ENCODE measurements at places on chromosomes 3 and 15.
A peak's percentile ranks its signal among the peaks of the same experiment; 100 is the strongest.

- no peak for DNase-seq
Observed at GRCh38 chr3:10628891-10629670, 123.7 kb upstream of the ATP2B2 start.

GRCh38 chr3:187340578-187340977 is 27.6 kb upstream of the RTP4 start:
- no peak for DNase-seq

GRCh38 chr3:111577798-111578685 is 17.1 kb downstream of the ZBED2 start:
- DNase-seq, result no peak

GRCh38 chr3:82287562-82287961 is 526.1 kb upstream of the GBE1 start:
- no peak for DNase-seq

DNA sequence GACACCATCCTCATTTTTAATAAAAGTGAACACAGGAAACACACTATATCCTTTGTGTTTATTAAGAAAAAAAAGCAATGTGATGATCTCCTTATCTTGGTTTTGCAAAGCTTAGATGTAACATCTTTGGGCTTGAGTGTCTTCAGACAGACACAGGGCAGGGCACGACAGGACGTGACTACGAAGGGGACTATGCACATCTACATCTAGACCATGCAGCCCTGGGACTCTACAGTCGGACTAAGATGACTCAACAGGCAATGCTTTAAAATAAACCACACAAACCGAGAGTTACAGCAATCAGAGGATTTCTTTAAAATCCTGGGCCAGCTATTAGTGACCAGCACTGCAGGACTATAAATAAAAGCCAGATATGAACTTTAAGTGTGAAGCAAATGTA is 22.8 kb upstream of the TM2D3 start:
- DNase-seq, result no peak

DNA sequence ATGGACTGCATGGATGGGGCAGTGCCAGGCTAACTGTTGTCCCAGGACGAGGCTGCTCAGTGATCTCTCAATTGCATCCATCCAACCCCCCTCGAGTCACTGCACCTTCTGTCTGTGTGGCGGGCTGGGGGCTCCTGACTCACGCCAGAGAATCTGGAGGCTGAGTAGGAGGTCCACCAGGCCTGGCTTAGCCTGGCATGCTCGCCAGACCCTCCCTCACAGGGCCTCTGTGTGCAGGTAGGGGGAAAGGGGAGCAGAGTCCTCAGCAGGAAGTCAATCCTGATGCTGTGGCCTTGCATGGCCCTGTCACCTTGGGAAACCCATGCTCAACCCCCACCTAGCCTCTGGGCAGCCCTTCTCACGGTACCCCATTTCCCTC is 140.6 kb downstream of the NUP210 start:
- no peak for DNase-seq

DNA sequence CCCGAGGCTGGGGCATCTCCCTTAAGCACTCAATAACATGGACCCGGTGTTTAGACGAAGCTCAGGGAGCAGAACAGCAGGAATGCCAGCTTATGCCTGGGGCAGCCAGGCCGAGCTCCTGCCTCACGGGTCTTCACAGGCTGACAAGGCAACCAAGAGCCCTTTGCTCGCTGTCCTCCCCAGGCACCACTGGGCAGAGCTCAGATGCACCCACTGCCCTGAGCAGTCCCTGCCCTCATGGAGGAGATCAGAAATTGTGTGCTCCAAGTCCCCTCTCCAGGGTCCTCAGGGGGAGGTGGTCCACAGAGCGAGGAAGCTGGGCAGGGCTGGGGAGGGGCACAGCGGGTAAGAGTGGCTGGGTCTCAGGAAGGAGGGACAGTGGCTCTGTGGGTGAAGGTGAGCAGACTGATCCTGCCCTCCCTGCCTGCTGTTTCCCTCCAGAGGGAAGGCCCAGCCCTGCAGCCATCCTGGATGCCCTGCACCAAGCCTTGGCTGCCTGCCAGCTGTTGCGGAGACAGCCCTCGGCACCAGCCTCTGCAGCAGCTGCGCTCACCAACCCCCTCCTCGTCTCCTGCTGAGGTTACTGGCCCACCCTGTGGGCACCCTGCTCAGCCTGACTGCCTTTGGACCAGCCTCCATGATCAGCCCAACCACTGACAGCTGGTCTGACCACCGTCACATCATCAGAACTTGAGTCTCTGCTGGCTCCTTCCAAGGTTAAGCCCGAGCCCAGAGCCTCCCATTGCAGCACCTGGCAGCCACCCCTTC is 21.1 kb upstream of the GP9 start:
- peak; percentile 16 for DNase-seq

DNA sequence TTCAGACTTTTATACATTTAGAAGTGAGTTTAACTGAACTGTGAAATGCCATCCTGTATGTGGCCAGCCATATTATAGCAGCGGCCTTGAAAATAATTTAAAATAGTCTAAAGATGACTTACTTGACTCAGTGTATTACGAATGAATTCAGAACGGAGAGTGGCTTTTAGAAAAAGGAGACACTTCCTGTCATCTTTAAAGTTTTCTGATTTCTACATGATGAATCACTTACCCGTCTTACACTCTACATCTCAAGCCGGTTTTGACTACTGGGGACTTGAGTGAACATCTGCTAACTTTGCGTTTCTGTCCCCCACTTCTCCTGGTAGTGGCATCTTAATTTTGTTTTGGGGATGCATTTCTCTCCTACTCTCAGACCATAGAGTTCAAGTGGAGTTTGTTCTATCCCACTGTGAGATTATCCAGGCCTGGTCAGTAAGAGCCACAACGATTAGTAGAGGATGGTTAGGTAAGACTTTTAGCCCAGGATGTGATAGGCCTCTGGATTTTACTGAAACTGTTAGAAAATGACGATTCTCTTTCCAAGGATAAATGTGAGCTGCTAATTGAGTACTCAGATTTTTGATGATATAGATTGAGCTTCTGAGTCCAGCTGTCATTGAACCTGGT is 175.4 kb upstream of the CADPS start:
- no peak for DNase-seq

- no peak for DNase-seq
Observed at GRCh38 chr15:88617031-88617722, 4.0 kb upstream of the AEN start.

GRCh38 chr3:156449710-156450574 is 105.0 kb downstream of the SSR3 start:
- DNase-seq, result peak; percentile 17

DNA sequence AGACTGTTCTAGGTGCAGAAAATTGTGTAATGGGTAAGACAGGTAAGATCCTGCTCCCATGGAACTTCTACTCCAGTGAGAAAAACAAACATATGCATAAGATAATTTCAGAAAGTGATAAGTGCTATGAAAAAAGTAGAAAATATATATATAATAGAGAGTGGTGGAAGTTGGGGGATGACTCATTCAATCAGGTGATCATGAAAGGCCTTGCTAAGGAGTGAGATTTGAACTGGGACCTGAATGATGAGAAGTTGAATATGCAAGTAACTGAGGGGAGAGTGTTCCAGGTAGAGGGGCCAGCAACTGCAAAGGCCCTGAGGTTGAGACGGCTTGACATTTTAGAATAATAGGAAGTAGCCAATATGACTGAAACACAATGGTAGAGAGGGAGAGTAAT is 92.3 kb upstream of the TNIK start:
- no peak for DNase-seq

GRCh38 chr3:197256104-197256503 is 42.3 kb downstream of the DLG1 start:
- no peak for DNase-seq

- DNase-seq, result no peak
Observed at GRCh38 chr3:12943124-12944021, 102.0 kb upstream of the RPL32 start.

DNA sequence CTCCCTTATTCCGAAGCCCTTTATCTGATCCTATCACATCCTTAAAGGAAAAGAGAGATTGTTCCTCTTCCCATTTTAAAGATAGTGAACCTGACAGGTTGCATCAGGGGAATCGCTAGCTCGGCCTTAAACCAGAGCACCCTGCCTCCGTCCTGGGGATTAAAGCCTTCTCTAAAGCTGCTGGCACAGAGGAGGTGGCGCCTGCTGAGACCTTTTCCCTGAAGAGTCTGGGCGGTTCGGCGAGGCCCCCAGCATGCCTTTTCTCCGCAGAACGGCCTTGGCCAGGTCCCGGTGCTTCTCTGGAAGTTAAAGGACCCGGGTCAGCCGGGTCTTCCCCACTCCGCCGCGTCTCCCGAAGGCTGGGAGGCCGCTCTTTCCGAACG is 593 bp downstream of the FAM219B start:
- DNase-seq, result no peak

DNA sequence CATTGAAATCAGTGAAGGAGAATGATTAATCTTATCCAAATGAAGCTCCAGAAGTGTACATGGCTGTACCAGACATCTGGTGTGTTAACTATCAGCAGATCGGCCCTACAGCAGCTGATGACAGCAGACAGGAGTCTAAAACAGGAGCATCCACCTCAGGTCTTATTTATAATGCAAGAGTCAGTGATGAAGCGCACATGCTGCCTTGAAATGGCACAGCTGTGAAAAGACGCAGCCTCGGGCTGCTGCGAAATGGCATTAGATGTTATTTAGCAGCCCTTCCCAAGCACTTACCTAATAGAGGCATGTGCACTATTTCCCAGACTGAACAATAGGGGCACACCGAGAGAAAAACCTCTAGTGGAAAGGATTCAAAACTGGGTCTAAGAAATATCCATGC is 472.3 kb upstream of the CBLB start:
- DNase-seq, result no peak

GRCh38 chr3:196645096-196645495 is 5.6 kb downstream of the NRROS start:
- no peak for DNase-seq

- DNase-seq, result no peak
Observed at GRCh38 chr3:112445839-112446238, 53.4 kb downstream of the BTLA start.

- no peak for DNase-seq
Observed at GRCh38 chr3:188792793-188793192, 379.0 kb upstream of the TPRG1 start.

GRCh38 chr3:195239121-195239520 is 31.8 kb downstream of the XXYLT1 start:
- no peak for DNase-seq

DNA sequence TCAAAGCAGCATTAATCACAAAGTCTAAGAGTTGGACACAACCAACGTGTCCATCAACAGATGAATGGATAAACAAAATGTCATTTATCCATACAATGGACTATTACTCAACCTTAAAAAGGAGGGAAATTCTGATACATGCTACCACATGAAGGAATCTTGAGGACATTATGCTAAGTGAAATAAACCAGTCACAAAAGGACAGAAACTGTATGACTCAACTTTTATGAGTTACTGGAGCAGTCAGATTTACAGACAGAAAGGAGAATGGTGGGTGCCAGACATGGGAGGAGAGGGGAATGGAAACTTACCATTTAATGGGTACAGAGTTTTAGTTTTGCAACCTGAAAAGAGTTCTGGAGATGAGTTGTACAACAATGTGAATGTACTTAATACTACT is 43.0 kb upstream of the SEC13 start:
- DNase-seq, result no peak

DNA sequence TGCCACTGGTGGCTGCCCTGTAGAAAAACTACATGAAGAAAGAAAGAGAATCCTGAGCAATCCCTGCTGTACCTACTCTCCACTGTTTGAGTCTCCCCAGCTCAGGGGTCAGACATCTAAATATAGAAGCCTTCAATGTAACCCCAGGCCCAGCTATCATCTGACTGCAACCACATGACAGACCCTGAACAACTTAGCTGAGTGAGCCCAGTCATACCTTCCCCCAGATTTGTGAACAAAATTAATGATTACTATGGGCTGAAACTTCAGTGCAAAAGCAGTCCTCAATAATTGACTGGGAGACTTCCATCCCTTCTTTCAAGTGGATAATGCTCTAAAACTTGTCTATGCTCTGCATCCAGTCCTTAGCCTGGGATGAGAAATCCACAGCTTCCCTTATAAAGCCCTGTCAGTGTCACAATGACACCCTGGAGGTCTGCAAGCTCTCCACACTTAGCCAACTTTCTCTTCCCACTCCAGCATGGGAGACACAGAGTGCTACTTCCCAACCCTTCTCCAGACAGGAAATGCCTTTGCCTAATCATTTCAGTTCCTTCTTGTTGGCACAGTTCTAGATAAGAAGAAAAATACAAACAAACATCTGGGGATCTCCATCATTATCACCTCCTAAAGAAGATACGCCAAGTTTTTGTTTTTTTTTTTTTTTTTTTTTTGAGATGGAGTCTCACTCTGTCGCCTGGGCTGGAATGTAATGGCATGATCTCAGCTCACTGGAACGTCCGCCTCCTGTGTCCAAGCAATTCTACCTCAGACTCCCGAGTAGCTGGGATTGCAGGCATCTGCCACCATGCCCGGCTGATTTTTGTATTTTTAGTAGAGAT is 198.5 kb upstream of the GADL1 start:
- DNase-seq, result no peak

DNA sequence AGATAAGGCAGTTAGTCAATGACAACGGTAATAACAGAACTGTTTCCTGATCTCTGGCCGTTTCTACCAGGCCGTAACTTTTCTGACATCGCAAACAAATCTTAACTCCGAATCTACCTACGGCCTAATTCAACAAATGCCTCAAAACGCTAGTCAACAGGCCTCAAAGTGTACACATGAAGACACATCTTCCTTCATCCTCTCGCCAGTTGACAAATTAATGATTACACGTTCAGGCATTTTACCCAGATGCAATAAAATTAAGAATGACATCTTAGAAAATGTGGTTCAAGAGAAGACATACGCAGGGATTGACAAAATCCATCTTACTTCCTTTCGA is 1.5 kb downstream of the SFMBT1 start:
- DNase-seq, result no peak

DNA sequence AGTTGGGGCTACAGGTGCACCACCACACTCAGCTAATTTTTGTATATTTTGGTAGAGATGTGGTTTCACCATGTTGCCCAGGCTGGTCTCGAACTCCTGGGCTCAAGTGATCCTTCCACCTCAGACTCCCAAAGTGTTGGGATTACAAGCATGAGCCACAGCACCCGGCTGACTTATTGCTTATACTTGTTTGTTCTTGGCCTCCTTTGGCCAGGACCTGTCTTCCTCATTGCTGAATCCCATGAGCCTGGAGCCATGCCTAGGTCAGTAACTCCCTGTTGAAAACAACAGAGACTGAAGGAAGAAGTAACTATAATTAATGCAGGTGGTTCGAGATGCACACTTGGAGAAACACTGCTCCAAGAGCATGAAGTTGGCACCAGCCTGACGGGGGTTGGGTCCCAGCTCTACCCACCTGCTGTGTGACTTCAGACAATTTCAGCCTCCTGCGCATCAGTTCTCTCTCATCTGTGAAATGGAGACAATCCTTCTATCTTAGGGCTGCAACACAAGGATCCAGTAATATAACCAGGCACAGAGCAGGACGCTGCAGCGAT is 38.9 kb downstream of the CPN2 start:
- no peak for DNase-seq

DNA sequence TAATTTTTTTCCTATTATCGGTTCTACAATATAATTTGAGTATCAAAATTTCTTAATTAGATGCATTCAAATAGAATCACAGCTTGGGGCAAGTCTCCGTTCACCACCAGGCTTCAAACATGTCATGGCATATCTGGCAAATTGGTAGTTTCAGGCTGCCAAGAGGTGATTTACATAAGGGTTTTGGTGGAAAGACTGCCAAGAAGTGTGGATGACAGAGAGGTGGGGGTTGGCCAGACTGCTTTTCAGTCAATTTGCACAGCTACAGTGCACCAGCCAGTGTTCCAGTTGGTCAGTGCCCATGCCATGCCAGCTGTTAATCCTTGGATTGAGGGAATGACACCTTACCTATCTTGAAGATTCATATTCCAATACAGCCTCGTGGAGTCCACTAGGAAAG is 8.4 kb upstream of the GSK3B start:
- no peak for DNase-seq

- no peak for DNase-seq
Observed at GRCh38 chr3:146493761-146494160, 24.4 kb upstream of the PLSCR2 start.
